ENCODE measurements at places on chromosomes 1 and 21. TPM values are rescaled to one million over a fixed set of nuclear protein-coding genes. Genes with fewer than 3 reads are reported as not detected.

DNA sequence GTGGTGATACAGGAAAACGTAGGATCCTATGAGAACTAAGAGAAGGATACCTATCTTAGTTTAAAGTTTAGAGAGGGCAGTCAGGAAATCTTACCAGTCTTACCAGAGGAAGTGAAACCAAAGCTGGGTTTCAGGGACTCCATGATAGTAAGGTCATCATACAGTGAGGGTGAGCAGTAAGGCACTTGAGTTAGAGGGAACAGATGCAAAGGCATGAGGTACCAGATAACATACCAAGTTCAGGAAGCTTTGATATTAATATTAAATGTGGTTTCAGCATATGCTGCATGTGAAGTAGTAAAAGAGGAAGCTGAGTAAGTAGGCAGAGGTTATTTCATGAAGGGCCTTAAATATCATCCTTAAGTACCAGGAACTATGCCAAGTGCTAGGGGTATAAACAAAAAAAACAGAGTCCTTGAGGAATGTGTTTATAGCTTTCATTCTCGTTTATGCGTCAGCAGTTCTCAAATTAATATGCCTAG is 16.9 kb downstream of the ATG4C start:
- no peak for DNase-seq

- peak; percentile 10 for DNase-seq
Observed at GRCh38 chr1:43587594-43587993, 56.9 kb downstream of the PTPRF start.

- no peak for DNase-seq
Observed at GRCh38 chr1:72780212-72780611, 497.9 kb upstream of the NEGR1 start.

DNA sequence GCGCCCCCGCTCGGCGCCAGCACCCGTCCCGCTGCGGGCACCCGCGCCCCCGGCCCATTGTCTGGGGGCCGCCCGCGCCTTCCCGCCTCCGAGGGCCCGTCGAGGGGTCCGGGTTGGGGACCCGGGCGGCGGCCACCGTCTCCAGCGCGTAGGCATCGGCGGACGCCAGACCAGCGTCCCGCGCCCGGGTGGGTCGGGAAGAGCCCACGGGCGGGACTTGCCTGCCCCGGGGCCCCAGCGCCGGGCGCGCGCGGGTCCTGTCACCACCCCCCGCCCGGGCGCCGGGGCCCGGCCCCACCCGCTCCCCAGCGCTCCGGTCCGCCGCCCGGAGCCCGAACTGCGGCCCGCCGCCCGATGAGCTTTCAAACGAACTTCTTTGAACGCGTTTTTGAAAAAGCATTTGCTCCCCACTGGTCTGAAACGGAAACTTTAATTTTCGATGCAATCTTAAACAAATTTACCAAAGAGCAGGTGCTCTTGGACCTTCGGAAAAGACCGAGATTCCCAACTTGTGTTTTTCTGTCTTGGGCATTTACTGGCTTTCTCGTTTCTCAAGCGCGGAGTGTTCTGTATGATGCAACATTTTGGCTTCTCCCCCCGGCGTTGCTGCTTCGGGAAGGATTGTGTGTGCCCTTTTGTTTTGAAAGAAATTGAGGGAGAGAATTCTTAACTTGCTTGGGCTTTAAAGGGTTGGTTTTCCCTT is 615 bp downstream of the CLIC4 start:
- DNase-seq, result peak; percentile 85

DNA sequence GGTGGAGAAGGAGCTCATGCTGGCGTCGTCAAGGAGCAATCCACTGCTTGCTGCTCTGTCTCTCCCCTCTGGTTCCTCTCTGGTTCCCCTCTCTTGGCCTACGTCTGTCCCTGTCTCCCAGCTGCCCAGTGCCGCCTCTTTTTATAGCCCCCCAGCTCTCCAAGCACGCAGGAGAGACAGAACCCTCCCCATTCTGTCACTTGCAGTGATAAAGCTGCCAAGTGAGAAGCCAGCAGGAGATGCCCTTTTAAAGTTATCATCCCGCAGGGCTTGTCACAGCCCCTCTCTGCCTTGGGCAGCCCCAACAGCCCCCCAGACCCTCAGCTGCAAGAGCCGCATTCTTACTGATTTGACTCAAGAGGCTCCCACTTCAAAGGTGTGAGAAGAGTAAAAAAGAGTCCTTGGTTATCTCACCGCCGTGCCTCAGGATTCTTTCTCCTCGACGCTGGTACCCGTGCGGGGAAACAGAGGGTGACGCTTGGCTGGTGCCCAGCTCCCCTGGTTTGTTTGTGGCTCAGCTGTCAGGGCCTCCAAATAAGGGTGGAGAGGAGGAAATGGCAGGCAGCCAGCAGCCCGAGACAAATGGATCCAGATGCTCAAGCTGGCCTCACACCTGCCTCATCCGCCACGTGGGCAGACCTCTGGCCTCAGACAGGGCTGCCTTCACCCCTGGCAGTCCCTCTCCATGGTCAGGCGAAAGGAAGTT is at the start of gene NPPA:
NPPA (minus strand) TSS at position 117 of the 706 bp plus-strand sequence; CDS start at position 18, 99 bp downstream.
- DNase-seq, result peak; percentile 63

DNA sequence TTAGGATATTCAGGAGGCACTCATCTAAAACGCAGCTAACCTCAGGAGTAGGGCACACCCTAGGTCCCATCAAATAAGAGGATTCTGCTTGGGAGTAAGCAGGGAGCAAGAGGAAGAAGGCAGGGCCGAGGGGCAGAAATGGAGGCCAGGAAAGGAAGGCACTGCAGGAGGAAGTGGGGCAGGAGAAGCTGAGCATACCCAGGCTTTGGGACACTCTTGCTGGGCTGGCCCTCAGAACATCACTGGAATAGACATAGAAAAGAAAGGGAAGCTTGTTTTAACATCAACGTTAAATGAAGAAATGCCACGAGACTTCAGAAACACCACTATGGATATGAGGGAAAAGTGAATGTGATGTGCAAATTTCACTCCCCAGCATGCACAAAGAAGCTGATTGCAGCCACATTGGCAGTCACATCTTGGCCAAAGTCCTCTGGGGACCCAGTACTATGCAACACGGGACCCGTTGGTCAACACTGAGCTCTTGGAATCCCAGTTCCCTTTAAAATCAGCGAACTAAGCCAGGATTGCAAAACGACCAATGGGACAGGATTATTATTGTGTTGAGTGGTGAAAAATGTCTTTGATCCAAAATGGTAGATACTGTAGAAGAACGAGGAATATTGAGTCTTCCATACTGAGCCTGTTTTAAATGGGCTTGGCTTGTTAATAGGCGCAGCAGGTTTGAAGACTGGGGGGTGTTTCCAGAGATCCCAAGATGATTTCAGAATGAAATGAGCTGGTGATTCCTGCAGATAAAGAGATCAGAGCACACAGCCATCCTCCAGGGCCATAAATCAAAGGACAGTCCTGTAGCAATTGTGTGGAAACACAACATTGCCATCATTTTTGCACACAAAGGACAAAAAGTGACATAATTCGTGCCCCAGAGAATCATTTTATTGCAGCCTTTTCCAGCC is 152.4 kb downstream of the TOMM20 start:
- DNase-seq, result no peak

GRCh38 chr1:156860113-156860627 is 495 bp upstream of the NTRK1 start:
- DNase-seq, result peak; percentile 68

DNA sequence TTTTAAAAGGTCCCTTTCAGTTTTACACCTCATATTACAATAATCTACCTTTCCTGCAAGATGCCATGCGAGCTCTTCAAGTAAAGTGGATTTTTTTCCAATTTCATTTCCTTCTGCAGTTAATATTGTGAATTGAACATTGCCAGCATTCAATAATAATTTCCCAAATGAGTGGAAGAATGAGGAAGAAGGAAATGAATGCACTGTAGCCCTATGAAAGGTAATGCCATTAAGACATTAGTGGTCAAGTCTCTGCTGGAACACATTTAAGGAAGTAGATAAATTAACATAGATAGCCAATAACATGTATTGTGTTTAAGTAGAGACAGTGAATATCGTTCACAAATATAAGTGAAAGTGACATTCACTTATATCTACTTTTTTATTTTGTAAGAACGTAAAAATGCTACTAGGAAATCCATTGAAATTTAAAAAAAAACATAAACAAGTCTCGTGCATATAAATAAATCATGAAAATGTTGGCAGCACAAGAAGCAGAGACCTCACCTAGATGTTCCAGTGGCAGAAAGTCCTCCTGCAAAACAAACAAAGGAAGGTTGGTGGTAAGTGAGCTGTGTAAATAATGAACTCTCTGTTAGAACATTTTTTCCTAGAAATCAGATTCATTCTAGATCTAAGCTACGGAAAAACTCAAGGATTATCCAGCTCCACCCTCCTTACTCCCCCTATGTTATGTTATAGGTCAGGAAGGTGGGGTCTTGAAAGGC is 17.7 kb downstream of the FCRL3 start:
- DNase-seq, result no peak

DNA sequence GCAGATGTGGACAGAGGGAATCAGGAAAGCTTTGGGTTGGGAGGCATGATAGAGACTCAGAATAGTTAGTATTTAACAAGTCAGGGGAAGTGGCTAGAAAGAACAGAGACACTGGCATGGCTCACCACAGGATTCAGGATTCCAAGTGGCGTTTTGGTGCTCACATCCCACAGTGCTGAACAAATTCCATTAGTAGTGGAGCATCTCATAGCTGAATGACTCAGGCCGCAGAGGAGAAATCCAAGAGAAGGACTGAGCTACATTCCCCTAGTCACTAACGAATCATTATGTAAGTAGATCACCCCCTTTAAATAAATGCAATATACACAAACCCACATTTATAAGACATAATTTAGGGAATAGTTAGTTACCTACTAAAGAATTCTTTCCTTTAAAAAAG is 5.0 kb upstream of the KCNJ9 start:
- no peak for DNase-seq

- DNase-seq, result no peak
Observed at GRCh38 chr1:11671205-11671543, 7.2 kb downstream of the FBXO6 start.

- DNase-seq, result peak; percentile 89
Observed at GRCh38 chr21:16709866-16710550, 802.8 kb upstream of the CXADR start.

DNA sequence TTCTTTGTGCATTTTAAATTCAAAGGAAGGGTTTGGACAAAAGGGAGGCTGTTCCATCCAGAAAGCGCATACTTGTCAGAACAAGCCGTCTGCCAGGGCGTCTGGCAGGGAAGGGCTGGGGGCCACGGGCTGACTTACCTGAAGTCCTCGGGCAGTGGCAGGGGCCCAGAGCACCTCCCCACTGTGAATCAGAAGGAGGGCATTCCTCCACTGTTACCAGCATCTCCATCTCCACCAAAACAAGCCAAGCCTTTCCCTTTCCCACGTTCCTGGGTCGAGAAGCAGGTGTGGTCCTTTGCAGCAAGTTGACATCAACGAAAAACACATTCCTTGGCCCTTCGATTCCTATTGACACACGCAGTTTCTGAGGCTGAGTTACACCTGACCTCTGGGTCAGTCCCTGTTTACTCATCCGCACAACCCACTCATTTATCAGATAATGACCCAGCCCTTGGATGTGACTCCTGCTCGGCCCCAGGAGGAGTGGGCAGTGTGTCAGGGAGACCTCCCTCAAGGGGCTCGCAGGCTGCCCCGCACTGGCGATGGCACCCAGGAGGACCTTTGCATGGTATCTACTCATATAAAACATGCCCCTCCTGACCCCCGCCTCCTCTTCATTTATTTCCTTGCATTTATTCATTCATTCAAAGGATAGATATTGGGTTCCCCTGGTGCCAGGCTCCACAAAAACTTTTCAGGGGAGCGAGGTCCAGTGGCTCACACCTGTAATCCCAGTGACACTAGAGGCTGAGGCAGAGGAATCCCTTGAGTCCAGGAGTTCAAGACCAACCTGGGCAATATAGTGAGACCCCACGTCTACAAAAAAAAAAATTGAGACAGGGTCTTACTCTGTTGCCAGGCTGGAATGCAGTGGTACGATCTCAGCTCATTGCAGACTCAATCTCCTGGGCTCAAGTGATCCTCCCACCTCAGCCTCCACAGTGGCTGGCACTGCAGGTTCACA is 60.2 kb downstream of the TOMM20 start:
- DNase-seq, result no peak

DNA sequence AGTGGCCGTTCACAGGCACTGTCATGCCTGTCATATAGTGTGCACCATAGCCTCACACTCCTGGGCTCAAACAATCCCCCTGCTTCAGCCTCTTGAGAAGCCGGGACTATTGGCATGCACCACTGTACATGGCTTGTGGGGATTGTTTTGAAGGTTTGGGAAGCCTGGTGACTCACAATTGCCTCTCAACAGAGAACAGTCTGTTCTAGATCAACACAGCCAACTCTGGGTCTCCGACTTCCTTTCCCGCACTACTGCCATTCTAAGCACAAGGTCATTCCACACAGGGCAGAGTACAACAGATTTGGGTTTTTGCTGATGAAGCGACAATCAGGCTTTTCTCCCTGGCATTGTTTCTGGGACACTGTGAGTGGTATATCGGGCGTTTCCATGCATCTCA is 15.5 kb upstream of the AHCTF1 start:
- no peak for DNase-seq

DNA sequence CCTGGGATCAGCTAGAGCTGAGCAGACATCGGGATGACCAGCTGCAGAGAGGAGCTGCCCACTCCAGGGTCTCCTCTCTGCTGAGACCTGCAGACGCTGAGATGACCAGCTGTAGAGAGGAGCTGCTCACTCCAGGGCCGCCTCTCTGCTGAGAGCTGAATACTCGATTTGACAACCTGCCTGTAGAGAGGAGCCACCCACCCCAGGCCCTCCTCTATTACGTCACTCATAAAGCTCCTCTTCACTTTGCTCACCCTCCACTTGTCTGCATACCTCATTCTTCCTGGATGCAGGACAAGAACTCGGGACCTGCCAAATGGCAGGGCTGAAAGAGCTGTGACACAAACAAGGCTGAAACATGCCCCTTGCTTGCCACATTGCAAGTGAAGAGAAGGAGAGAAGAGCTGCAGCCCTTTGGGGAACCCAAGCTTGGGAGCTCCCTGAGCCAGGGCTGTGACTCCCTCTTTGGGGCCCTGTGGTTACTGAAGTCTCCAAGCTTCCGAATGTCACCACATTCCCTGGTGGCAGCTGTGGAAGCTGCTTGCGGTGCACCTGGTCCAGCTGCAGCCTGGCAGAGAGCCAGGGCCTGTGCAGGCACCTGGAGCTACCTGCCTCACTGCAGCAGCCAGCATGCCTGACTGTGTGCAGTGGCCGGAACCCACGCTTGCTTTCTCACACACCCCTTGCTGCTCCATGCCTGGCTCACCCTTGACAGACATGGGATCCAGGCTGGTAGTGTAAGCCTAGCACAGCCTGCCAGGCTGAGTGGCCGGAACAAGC is 59.6 kb downstream of the CC2D1B start:
- no peak for DNase-seq

DNA sequence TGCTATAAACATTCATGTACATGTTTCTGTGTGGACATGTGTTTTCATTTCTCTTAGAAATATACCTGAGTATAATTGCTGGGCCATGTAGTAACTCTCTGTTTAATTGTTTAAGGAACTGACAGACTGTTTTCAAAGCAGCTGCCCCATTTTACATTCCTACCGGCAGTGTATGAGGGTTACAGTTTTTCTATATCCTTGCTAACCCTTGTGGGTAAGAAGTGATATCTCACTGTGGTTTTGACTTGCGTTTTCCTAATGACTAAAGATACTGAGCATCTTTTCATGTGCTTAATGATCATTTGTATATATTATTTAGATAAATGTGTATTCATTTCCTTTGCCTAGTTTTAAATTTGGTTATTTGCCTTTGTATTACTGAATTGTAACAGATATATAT is 81.7 kb downstream of the DNM3 start:
- DNase-seq, result no peak

GRCh38 chr1:185348985-185349384 is 31.9 kb upstream of the IVNS1ABP start:
- no peak for DNase-seq

Gene NPPB
- not detected for polyA plus RNA-seq

Gene CLDN17
- polyA plus RNA-seq, result not detected

Gene KCNN3
- 6.8 TPM for polyA plus RNA-seq

Gene FAM110D
- polyA plus RNA-seq, result 0.83 TPM

Gene LCE3E
- polyA plus RNA-seq, result not detected
